ENCODE measurements at places on chromosomes 13 and 19. TPM values are rescaled to one million over a fixed set of nuclear protein-coding genes. Genes with fewer than 3 reads are reported as not detected.
A peak's percentile ranks its signal among the peaks of the same experiment; 100 is the strongest.

PPM1N gene
- not detected for total RNA-seq

CD79A gene
- total RNA-seq: not detected

CYP2F1 gene
- not detected for total RNA-seq

ADGRE3 gene
- total RNA-seq: not detected

YJEFN3 gene
- total RNA-seq: 2.9 TPM

DNA sequence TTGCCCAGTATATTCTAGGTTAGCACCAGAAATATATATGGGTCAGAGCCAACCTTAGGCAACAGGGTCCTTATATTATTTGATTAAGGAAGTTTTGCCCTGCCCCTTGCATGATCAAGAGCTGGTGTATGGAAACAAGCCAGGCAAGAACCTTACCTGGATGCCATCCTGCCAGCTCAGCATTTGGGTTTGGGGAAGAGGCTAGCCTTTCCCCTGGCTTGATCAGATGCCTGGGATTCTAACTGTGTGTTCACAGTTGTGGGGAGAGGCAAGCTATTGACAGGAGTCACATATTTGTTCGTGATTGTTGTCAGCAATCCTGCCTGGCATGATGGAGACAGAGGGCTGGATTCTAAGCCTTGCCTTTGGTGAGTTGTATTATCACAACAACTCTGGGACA is 260.0 kb upstream of the DACH1 start:
- H3K27me3 ChIP-seq: no peaks in the 10 kb centered on the region
- H3K4me3 ChIP-seq: no peak overlapping the region
- no peak overlapping the region for H3K27ac ChIP-seq
- no peaks in the 10 kb centered on the region for H3K36me3 ChIP-seq

- H3K27me3 ChIP-seq: no peaks in the 10 kb centered on the region
- DNase-seq: peak; percentile 51
- no peak overlapping the region for H3K4me3 ChIP-seq
- H3K36me3 ChIP-seq: no peaks in the 10 kb centered on the region
- no peaks in the 10 kb centered on the region for H3K4me1 ChIP-seq
Observed at GRCh38 chr19:4267101-4267900, 11.8 kb upstream of the SHD start.

DNA sequence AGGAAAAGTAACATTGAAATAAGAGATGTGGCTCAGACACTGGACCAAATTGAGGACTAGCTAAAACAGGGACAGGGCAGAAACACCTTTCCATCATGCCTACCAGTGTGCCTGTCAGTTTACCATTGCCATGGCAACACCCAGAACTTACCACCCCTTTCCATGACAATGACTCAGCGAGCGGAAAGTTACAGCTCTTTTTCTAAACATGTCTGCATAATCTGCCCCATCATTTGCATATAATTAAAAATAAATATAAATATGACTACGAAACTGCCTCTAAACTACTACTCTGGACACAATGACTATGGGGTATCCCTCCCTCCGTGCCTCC is 96.0 kb downstream of the UBL3 start:
- no peak overlapping the region for H3K4me3 ChIP-seq
- H3K36me3 ChIP-seq: no peaks in the 10 kb centered on the region
- no peaks in the 10 kb centered on the region for H3K4me1 ChIP-seq
- no peak for DNase-seq

GRCh38 chr13:51895906-51896888 is 34.4 kb downstream of the CCDC70 start:
- no peaks in the 10 kb centered on the region for H3K27me3 ChIP-seq
- no peak overlapping the region for H3K4me3 ChIP-seq
- H3K27ac ChIP-seq: no peak overlapping the region
- no peaks in the 10 kb centered on the region for H3K36me3 ChIP-seq
- no peak for DNase-seq

- H3K27ac ChIP-seq: no peak overlapping the region
- H3K4me3 ChIP-seq: no peak overlapping the region
- H3K36me3 ChIP-seq: no peaks in the 10 kb centered on the region
- no peaks in the 10 kb centered on the region for H3K4me1 ChIP-seq
Observed at GRCh38 chr13:50712881-50713280, 130.6 kb downstream of the DLEU7 start.

- H3K27me3 ChIP-seq: no peaks in the 10 kb centered on the region
- H3K4me1 ChIP-seq: no peaks in the 10 kb centered on the region
- H3K27ac ChIP-seq: no peak overlapping the region
- DNase-seq: no peak
Observed at GRCh38 chr19:43416951-43417623, 2.4 kb downstream of the TEX101 start.

DNA sequence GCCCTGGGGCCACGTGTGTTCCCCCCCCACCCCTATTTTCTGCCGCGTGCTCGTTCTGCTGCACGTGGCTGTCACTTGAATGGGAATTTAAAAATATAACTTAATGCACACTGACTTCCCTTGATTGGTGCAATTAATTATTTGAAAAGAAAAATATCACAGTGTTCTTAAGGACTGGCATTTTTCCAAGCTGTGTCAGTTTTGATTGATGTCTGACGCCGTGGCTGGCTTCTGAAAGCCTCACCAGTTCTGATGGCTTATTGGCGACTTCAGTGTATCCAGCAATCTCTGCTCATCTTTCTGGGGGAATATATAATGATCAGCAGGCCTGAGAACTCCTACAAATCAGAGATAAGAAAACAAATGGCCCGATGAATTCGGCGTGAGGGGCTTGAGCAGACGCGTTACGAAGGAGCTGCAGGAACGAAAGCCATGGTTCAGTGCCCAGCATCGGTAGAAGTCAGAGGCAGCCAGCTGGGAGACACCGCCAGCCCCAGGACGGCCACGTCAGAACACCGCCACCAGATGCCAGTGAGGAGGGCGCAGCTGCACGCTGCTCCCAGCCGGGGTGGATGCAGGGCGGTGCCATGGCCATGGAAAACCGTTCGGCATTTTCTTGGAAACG is 111.2 kb downstream of the KDM4B start:
- H3K27ac ChIP-seq: no peak overlapping the region
- H3K4me3 ChIP-seq: no peak overlapping the region
- no peak for DNase-seq
- no peaks in the 10 kb centered on the region for H3K36me3 ChIP-seq

- DNase-seq: no peak
- H3K4me1 ChIP-seq: no peaks in the 10 kb centered on the region
- H3K36me3 ChIP-seq: no peaks in the 10 kb centered on the region
- no peak overlapping the region for H3K4me3 ChIP-seq
- H3K27ac ChIP-seq: no peak overlapping the region
Observed at GRCh38 chr13:55159765-55160164, 1981.0 kb upstream of the PRR20A start.

GRCh38 chr13:20997301-20998161 is 63.9 kb downstream of the LATS2 start:
- no peak for DNase-seq
- H3K27me3 ChIP-seq: no peaks in the 10 kb centered on the region
- no peaks in the 10 kb centered on the region for H3K36me3 ChIP-seq
- H3K4me3 ChIP-seq: no peak overlapping the region
- H3K27ac ChIP-seq: peak overlapping the region; percentile 59

GRCh38 chr13:113598481-113598880 is 13.9 kb downstream of the TFDP1 start:
- no peak overlapping the region for H3K4me3 ChIP-seq
- no peaks in the 10 kb centered on the region for H3K4me1 ChIP-seq
- no peaks in the 10 kb centered on the region for H3K27me3 ChIP-seq
- H3K36me3 ChIP-seq: no peaks in the 10 kb centered on the region
- H3K27ac ChIP-seq: no peak overlapping the region

DNA sequence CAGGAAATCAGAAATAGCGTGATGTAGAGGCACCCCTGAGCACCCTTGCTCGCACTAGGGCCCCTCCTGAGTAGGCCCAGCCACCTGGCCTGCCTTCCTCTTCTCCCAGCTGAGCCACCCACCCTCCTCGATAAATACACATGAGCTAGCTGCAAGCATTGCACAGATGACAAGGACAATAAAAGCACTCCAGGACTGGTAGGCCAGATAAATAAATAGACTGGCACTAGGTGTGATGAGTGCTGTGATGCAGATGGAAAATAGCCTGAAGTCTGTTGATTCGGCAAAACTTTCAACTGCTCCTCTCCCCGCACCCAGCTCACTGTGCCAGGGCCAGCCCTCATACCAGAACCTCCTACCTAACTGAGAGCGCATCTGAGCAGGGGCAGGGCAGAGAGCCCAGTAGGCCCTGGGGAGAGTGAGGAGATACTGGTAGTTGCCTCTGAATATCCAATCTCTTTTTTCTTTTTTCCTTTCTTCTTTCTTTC is 54.5 kb upstream of the GPI start:
- H3K4me3 ChIP-seq: no peak overlapping the region
- no peaks in the 10 kb centered on the region for H3K36me3 ChIP-seq
- no peaks in the 10 kb centered on the region for H3K27me3 ChIP-seq
- no peak for DNase-seq
- H3K4me1 ChIP-seq: peaks cover 3% of the 10 kb centered on the region

GRCh38 chr13:99469041-99469440 is 32.2 kb upstream of the TM9SF2 start:
- H3K4me1 ChIP-seq: no peaks in the 10 kb centered on the region
- no peak overlapping the region for H3K27ac ChIP-seq
- no peak for DNase-seq
- no peak overlapping the region for H3K4me3 ChIP-seq
- no peaks in the 10 kb centered on the region for H3K36me3 ChIP-seq

GRCh38 chr13:66927562-66927961 is 302.6 kb downstream of the PCDH9 start:
- DNase-seq: no peak
- no peak overlapping the region for H3K27ac ChIP-seq
- H3K4me1 ChIP-seq: no peaks in the 10 kb centered on the region

DNA sequence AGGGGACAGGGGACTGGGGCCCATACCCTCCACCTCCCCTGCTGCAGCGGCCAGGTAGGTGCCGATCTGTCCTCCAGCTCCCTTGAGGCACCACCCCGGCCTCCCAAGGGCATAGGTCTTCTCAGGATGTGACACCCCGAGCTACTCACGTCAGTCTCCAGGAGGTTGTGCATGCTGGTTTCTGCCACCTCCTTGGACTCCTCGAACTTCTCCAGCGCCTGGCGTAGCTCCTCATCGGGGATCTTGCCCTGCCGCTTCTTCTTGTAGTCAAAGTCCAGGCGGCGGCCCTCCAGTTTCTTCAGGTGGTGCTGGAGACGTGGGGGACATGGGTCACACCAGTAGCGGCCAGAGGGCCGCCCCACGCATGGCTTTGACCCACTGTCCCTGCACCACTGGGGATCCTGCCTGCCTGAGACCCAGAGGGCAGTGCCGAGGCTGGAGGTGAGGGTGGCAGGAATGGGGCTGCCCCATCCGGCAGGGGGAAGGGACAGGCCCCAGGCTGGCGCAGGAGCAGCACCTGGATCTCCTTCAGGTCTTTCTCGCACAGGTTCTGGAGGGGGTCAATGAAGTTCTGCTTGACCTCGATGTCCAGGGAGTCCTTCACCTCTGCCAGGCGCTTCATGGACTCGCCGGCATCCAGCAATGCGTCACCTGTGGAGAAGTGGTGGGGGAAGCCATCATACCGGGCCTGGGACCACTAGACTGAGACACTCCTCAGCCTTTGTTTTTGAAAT is 20.4 kb downstream of the MPND start:
- H3K4me1 ChIP-seq: peaks cover 8% of the 10 kb centered on the region
- no peak overlapping the region for H3K4me3 ChIP-seq
- no peak for DNase-seq
- no peak overlapping the region for H3K27ac ChIP-seq
- no peaks in the 10 kb centered on the region for H3K27me3 ChIP-seq

- H3K27me3 ChIP-seq: no peaks in the 10 kb centered on the region
- no peaks in the 10 kb centered on the region for H3K36me3 ChIP-seq
- H3K27ac ChIP-seq: no peak overlapping the region
Observed at GRCh38 chr13:36006894-36007675, 124.1 kb downstream of the DCLK1 start.

Measured in uterus (tissue), 4 donors.